ENCODE measurements at places on chromosomes 12 and 14.

GRCh38 chr12:7834701-7835100 lies 38.0 kb downstream of the SLC2A14 start:
- no peaks in the 10 kb centered on the region for H3K27me3 ChIP-seq
- no peaks in the 10 kb centered on the region for H3K4me1 ChIP-seq
- H3K27ac ChIP-seq: no peak overlapping the region
- no peaks in the 10 kb centered on the region for H3K36me3 ChIP-seq
- DNase-seq: no peak

- no peaks in the 10 kb centered on the region for H3K36me3 ChIP-seq
- H3K4me3 ChIP-seq: peak overlapping the region; percentile 86
- H3K27me3 ChIP-seq: no peaks in the 10 kb centered on the region
- no peak for DNase-seq
Observed at GRCh38 chr12:97274386-97274785, 188.2 kb upstream of the RMST start.

DNA sequence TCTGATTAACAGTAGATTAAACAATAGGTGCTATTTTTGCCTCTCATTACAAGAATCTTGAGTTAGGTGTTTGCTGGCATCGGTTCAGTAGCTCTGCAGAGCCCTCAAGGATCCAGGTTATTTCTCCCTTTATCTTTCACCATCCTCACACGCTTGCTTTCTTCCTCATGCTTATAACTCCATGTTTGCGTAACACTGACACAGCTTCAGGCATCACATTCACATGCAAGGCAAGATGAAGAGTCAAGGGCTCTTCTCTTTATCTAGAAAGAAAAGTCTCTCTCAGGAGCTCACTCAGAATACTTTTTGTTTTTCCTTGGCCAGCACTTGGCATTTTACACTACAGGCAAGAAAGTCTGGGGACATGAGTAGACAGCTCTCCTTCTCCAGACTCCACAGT lies 24.2 kb upstream of the PTHLH start:
- no peaks in the 10 kb centered on the region for H3K27me3 ChIP-seq
- H3K4me3 ChIP-seq: no peak overlapping the region
- no peak overlapping the region for H3K27ac ChIP-seq
- no peaks in the 10 kb centered on the region for H3K36me3 ChIP-seq

- H3K4me3 ChIP-seq: no peak overlapping the region
- no peak for DNase-seq
- peaks cover 73% of the 10 kb centered on the region for H3K4me1 ChIP-seq
- H3K27me3 ChIP-seq: no peaks in the 10 kb centered on the region
- H3K36me3 ChIP-seq: peaks cover 12% of the 10 kb centered on the region
Observed at GRCh38 chr12:106739318-106739717, 35.2 kb upstream of the RIC8B start.

GRCh38 chr12:65334521-65334920 lies 56.0 kb downstream of the MSRB3 start:
- H3K36me3 ChIP-seq: no peaks in the 10 kb centered on the region
- H3K27me3 ChIP-seq: no peaks in the 10 kb centered on the region
- H3K27ac ChIP-seq: no peak overlapping the region
- DNase-seq: no peak
- peaks cover 32% of the 10 kb centered on the region for H3K4me1 ChIP-seq
- no peak overlapping the region for H3K4me3 ChIP-seq

- no peaks in the 10 kb centered on the region for H3K27me3 ChIP-seq
- no peak overlapping the region for H3K27ac ChIP-seq
- H3K4me3 ChIP-seq: no peak overlapping the region
- peaks cover 5% of the 10 kb centered on the region for H3K36me3 ChIP-seq
- no peak for DNase-seq
Observed at GRCh38 chr14:89947344-89947743, 7.2 kb downstream of the EFCAB11 start.

- peaks cover 5% of the 10 kb centered on the region for H3K4me1 ChIP-seq
- no peak overlapping the region for H3K27ac ChIP-seq
- DNase-seq: no peak
- H3K27me3 ChIP-seq: peaks cover 6% of the 10 kb centered on the region
- H3K4me3 ChIP-seq: no peak overlapping the region
- H3K36me3 ChIP-seq: no peaks in the 10 kb centered on the region
Observed at GRCh38 chr14:36094963-36095362, 81.6 kb downstream of the PTCSC3 start.

GRCh38 chr14:24252289-24253124 lies 10.1 kb upstream of the TINF2 start:
- H3K4me1 ChIP-seq: no peaks in the 10 kb centered on the region
- H3K36me3 ChIP-seq: no peaks in the 10 kb centered on the region
- H3K27ac ChIP-seq: no peak overlapping the region
- H3K27me3 ChIP-seq: no peaks in the 10 kb centered on the region
- no peak for DNase-seq

- no peak for DNase-seq
- H3K4me1 ChIP-seq: peaks cover 34% of the 10 kb centered on the region
- no peak overlapping the region for H3K27ac ChIP-seq
Observed at GRCh38 chr12:26748412-26748740, 84.6 kb downstream of the ITPR2 start.

- H3K4me1 ChIP-seq: no peaks in the 10 kb centered on the region
- H3K36me3 ChIP-seq: peaks cover 19% of the 10 kb centered on the region
- H3K27ac ChIP-seq: no peak overlapping the region
- no peak for DNase-seq
Observed at GRCh38 chr12:936377-937345, 12.8 kb downstream of the RAD52 start.

DNA sequence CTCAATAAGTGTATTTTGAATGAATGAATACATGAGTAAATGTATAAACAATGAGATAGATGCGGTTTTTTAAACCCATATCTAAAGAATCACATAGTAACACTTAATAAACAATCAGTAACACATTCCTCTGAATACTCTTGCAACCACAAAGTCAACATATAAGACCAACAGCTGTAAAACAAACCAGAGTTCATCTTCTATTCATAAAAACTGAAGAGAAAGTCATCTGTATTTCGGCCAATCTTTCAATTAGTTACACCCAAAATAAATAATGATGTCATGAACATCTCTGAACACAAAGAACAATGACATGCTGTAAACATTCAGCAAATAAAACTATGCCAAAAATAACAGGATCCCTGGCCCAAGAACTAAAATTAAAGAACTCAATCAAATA lies 47.2 kb downstream of the ARMH4 start:
- no peaks in the 10 kb centered on the region for H3K4me1 ChIP-seq
- H3K4me3 ChIP-seq: no peak overlapping the region
- no peaks in the 10 kb centered on the region for H3K36me3 ChIP-seq
- H3K27me3 ChIP-seq: no peaks in the 10 kb centered on the region
